Kidney tubule cell (primary cell): ENCODE measurements at places on chromosomes 12 and 14.
A peak's percentile ranks its signal among the peaks of the same experiment; 100 is the strongest.

- no peak for DNase-seq
Observed at GRCh38 chr12:46224386-46224785, 44.5 kb downstream of the SLC38A1 start.

- peak; percentile 14 for DNase-seq
Observed at GRCh38 chr12:28177461-28177860, 12.8 kb upstream of the CCDC91 start.

DNA sequence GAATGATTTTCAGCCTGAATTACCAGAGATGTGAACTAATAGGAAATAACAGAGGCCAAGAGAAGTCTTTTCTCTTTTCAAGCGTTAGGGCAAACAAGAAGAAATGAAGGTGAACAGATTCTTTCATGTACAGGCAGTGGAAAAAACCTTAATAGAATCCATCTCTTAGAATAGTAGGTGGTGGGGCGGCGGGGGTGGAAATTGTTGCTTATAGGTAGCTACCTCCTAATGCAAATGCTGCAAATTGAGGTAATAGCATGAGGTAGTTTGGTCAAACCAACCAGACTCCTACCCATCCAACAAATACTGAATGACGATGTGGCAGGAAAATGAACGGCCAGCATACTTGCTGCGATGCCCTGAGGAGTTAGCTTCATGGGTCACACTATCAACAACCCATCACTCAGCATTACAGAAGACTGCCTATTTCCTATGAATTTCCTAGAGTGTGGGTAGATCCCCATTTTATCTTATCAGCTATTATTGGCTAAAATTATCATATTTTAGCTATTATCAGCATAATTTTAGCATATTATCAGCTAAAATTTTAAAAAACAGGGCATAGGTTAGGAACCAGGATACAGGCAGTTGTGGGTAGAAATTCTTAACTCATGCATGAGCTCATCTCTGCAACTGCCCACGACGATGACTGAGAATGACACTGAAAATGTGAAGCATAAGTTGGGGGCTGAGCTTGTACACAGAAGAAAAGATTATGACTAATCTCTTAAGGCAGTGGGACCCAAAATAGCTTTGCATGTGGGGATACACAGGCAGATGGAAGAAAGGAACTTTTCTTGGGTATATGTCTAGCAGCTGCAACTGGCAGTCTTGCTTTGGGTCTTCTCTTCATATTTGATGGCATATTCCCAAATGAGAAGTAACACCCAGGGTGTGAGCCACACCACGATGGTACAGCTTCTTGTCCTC, 68.7 kb downstream of the NIN start:
- DNase-seq = peak; percentile 79

- DNase-seq = no peak
Observed at GRCh38 chr12:109222496-109222895, 86.6 kb downstream of the FOXN4 start.

DNA sequence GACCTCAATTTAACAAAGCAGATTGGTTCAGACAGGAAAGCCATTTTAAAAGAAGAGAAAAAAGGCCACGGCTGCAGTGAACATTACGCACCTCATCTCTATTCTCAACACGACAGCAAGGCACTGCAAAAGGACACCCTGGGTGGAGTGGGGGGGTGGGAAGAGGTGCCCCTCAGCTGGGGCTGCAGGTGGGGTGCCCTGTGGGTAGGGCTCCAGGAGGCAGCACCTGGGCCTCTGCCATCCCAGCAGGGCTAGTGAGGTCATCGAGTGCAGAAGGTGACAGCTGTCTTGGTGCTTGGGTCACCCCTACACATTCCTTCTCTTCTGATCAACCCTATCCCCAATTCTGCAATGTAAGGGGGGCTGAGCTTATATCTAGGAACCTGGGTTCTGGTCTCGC, 142.9 kb upstream of the PRMT8 start:
- DNase-seq = no peak

DNA sequence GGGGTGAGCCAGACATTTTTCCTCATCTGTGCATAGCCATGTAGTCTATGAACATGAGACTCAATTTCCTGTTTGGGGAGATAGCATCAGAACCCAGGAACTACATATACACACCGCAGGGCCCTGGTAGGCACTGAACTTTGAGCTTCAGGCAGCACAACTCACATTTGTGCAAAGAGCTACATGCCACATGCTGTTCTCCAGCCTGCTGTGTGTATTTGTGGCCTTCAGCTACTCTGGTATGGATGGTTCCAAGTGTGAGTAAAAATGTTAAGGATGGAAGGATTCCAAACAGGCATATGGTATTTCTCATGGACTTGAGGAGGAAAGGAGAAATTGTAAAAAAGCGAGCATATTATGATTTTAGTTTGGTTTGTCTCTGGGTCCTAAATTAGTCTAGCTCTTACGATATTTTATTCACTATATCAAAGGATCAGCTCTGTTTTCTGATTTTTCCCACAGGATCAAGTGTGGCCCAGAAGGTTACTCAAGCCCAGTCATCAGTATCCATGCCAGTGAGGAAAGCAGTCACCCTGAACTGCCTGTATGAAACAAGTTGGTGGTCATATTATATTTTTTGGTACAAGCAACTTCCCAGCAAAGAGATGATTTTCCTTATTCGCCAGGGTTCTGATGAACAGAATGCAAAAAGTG, 422.4 kb upstream of the OR4E1 start:
- DNase-seq = no peak

GRCh38 chr12:31558521-31558920, 32.4 kb downstream of the DENND5B start:
- DNase-seq = peak; percentile 7

- DNase-seq = peak; percentile 17
Observed at GRCh38 chr14:65359503-65359902, 53.0 kb upstream of the FUT8 start.
